ENCODE measurements at places on chromosomes 4 and X. TPM values are rescaled to one million over a fixed set of nuclear protein-coding genes. Genes with fewer than 3 reads are reported as not detected.

- DNase-seq: no peak
Measured at GRCh38 chrX:39862963-39863362, 234.8 kb downstream of the BCOR start.

TBX22 gene
- not detected for total RNA-seq

RBBP7 gene
- 101 TPM for total RNA-seq

PPP2R2C gene
- total RNA-seq: 8.8 TPM

VAMP7 gene
- 31.3 TPM for total RNA-seq

SNX12 gene
- 49.3 TPM for total RNA-seq

- DNase-seq: peak; percentile 8
Measured at GRCh38 chr4:34718576-34719245, 1525.6 kb downstream of the ARAP2 start.

- DNase-seq: no peak
Measured at GRCh38 chrX:69221239-69222102, 56.2 kb upstream of the PJA1 start.

EFHC2 gene
- 1.9 TPM for total RNA-seq

- no peak for DNase-seq
Measured at GRCh38 chrX:31331015-31331414, 259.2 kb upstream of the FTHL17 start.

VCX2 gene
- total RNA-seq: not detected

- peak; percentile 65 for DNase-seq
Measured at GRCh38 chr4:165360041-165360695, 18.6 kb upstream of the CPE start.

DNA sequence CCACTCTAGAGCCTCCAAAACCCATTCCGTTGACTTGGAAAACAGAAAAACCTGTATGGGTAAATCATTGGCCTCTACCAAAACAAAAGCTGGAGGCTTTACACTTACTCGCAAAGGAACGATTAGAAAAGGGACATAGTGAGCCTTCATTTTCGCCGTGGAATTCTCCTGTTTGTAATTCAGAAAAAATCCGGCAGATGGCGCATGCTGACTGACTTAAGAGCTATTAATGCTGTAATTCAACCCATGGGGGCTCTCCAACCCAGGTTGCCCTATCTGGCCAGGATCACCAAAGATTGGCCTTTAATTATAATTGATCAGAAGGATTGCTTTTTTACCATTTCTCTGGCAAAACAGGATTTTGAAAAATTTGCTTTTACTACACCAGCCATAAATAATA is 60.8 kb downstream of the ZNF732 start:
- peak; percentile 19 for DNase-seq

- peak; percentile 54 for DNase-seq
Measured at GRCh38 chrX:152915541-152916241, 17.8 kb downstream of the ZNF185 start.

GYPA gene
- total RNA-seq: 5.3 TPM

DNA sequence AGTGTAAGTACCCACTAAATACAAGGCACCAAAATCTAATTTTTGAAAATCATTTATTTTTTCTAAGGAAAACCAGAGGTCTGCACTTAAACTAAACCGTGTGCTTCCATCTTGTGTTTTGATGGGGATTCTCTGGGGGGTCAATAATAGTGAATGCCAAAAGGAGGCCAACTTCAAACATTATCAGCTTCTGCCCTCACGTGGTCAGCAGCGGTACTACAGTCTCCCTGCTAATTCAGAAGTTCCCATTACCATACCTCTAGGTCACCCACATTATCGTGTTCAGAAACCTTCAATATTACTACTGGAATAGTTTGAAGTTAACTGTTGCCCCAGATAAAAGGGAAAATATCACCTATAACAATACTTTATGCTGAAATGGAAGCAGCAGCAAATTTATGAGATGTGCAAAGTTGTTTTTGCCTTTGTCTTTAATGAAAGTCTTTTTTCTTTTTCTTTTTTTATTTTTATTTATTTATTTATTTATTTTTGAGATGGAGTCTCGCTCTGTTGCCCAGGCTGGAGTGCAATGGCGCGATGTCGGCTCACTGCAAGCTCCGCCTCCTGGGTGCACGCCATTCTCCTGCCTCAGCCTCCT is 17.3 kb downstream of the CTPS2 start:
- peak; percentile 59 for DNase-seq

LONRF3 gene
- 9.5 TPM for total RNA-seq

DNA sequence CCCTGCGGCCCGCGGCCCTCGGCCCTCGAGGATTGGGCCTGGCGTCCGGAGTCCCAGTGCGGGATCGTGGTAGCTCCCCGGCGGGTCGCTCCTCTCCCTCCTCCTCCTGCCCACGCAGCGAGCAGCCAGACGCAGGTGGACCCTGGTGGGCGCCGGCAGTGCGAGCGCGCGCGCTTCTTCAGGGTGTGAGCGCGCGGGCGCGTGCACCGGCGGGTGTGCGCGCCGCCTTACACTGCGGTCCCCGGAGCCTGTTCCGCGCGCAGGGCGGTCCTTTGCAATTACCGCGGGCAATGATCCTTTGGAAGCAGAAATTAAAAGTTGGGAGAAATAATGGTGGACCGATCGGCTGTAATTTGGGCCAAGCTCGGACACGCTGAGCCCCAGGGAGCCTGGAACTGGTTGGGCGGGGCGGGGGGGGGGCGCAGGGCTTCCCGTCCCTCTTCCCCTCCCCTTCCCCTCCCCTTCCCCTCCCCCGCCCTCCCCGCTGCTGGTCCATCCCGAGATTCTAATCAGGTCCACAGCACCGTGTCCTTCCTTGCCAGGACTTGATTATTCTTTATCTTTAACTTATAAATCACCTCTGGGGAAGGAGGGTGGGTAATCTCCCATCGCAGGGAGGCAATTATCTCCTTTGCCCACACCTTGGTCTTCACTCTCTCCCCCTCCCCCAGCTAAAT is 1.6 kb upstream of the NKX1-1 start:
- DNase-seq: no peak

- DNase-seq: no peak
Measured at GRCh38 chrX:150577174-150577573, 8.8 kb downstream of the MTM1 start.

TLR3 gene
- total RNA-seq: 3.7 TPM

DNA sequence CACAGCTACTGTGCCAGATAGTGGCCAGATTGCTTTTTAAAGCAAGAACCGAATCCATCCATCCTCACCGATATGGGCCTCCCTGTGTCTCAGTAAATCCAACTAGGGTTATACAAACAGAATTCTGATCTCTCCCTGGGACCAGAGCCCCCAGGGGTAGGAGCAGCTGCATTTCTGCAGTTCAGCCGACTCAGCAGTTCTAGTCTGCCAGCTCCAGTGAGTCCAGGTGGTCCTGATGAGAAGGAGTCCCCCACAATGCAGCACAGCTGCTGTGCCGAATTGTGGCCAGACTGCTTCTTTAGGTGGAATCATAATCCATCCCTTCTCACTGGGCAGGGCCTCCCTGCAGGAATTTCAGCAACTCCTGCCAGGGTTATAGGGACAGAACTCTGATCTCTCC is 532.9 kb downstream of the ACTRT1 start:
- no peak for DNase-seq

- no peak for DNase-seq
Measured at GRCh38 chr4:128866269-128866668, 56.8 kb downstream of the JADE1 start.

SLC25A5 gene
- total RNA-seq: 127 TPM

SRPX2 gene
- total RNA-seq: 30.4 TPM

TSC22D3 gene
- total RNA-seq: 144 TPM

GRCh38 chrX:131289527-131289926 is 421 bp upstream of the IGSF1 start:
- no peak for DNase-seq

- DNase-seq: no peak
Measured at GRCh38 chr4:142984871-142985585, 138.9 kb upstream of the INPP4B start.

FGFR3 gene
- total RNA-seq: 68.0 TPM

Data from tongue (tissue), 3 donors.